Mesothelial cell of epicardium (in vitro differentiated cells): ENCODE measurements at places on chromosomes 5 and 9.

GRCh38 chr5:175851727-175852126 lies 19.7 kb upstream of the CPLX2 start:
- DNase-seq = no peak

DNA sequence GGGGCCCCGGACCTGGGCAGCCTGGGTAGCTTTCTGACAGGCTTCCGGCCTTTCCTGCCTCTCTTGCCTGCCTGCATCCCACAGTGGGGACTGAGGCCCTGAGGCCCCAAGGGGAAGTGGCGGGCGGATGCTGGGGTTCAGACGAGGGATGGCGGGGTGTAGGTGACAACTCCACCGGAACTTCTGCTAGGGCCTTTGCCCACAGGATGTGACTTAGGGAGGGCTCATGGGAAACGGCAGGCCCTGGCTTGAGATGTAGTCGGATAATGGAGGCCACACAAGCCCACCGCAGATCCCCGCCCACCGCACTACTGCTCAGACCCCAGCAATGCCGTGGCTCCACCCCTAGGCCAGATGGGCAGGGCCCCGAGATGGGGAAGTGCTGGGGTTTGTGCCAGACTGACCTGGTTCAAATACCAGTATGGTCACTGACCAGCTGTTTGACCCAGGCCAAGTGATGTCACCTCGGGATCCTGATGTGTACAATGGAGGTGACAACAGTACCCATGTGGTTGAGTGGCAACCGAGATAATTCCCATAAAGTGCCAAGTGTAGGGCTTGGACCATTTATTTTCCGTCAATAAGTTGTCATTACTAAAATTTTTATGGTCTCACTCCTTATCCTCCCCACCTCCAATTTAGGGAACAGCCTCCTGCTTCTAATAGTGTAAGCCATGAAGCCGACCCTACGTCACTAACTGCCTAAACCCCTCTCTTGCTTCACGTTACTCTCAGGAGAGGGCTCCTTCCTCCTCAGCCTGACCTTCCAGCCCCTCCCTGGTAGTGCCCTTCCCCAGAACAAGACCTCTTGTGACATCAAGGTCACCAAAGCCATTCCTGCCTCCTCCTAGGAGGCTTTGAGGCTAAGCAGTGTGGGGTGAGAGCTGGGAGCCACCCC lies 2.5 kb upstream of the CDK9 start:
- DNase-seq = no peak

DNA sequence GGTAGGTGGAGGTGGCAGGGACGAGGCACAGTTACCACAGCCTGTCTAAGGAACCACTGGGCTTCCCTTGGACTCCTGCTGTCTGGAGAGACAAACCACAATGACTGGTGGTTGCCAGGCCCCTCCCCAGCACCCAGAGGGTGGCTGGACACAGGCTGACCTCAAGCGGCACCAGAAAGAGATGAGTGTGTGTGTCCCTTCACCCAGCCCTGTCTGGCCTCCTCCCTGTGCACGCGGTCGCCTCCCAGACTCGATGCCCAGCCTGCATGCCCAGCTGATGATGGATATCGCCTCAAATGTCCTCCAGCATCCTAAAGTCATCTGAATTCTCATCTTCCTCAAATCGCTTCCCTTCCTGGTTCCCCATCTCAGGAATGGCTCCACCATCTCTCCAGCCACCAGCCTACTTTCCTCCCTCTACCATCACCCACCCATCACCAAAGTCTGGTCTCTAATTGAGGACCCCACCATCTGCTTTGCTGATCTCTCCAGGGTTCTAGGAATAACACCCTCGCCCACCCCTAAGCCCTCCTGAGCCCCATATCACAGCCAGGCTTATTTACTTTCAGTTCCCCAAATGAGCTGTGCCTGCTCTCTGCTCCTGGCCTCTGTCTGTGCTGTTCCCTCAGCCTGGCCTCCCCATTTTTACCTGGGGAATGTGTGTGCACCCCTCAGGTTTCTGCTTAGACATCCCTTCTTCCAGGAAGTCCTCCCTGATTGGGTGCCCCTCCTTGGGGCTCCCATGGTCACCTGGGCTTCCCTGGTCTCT lies 52.5 kb upstream of the GGTA1 start:
- no peak for DNase-seq

DNA sequence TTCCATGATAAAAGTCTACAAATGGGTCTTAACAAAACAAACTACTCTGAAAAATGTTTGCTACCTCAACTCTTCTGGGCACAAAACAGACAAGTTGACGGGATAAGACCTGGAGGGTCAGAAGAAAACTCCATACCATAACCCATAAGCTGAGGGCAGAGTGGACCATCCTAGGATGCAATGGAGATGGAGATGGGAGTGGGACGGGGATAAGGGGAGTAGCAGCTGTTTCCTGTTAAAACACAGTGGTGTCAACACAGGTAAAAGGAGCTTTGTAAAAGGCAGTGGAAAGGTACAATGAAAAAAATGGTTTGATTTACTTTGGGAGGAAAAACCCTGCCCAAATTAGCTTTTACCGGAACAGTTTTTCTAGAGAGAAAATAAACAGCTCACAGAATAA lies 41.6 kb downstream of the CEMIP2 start:
- DNase-seq = no peak

DNA sequence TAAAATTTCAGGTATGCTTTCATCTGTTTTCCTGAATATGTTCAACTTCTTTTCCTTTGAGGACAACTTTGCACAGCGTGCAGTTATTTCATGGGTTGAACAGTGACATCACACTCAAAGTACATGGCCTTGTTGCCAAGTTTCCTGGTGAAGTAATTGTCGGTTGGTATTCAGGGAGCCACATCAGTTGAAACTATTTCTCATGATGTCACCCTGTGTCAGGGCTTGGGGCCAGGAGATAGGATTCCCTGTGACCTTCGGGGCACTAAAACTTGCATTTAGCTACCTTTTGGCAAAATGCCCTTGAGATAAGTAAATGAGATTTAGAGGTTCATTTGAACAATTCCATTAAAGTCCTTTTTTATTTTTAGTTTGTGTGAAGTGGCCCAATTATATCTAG lies 383.9 kb downstream of the SH3GL2 start:
- DNase-seq = no peak

- DNase-seq = no peak
Observed at GRCh38 chr5:59484618-59485017, 408.9 kb downstream of the PDE4D start.

DNA sequence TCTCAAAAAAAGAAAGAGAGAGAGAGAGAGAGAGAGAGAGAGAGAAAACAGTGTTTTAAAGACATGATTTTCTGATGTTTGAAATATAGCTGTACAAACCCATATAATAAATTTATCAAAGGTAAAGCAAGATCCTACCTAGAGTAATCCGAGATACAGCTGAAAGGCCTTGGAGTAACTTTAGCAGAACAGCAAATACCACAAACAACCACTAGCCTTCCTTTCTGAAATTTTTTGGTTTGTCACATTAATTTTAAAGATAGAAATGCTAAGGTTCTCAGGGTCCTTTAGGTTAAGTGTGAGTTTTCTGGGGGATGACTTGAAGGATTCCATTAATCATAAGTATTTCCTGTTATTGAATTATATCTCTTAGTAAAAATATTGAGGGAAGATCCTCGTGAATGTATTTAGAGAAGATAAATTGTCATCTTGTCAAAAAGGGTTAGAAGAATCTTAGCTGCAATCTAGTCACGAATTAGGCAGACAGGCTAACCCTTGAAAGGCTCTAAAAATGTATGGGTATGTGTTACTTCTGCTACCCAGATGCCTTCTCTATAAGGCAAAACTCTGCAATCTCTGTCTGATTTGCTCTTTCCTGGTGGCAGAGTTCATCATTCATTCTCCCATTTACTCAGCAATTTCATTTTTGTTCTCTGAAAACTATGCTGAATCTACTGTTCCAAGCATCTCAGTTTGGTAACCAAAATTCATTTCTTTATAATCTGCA lies 27.3 kb downstream of the F2RL2 start:
- no peak for DNase-seq

DNA sequence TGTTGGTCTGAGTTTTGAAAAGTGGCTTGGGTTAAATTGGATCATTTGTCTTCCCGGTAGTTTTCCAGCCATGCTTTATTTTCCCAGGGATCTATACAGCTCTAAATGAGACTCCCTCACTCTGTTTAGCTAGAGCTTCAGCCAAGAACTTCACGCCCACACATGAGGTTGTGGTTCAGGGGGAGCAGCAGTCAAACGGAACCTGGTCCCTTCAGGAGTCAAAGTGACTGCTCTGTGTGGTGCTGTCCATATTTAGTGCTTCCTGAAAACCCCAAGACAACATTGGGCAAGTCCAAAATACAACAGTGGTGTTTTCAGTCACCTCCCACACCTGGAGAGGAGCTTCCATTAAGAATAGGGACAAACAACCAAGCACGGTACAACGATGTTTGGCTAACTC lies 90.5 kb downstream of the ANKH start:
- DNase-seq = no peak

DNA sequence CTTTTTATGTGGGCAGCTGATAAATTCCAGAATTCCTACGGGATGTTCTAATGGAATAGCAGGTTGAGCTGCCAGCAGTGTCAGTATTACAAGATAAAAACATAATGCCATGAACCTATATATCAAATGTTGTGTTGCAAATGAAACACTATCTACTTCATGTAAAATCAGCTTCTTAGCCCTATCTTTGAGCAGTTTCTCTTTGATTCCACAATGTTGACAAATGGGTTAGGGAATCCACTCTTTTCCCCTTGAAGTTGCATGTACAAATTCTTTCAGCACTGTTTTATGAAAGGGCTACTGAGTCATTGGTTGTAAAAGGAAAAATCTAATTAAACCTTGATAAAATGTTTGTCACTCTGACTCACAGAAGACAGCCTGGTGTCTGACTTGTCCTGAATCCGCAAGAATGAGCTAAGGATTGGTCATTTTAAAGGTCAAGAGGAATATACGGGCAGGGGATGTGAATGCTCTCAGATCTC lies 950.6 kb upstream of the NUDT12 start:
- no peak for DNase-seq
